Stimulated activated memory B cell treated with anti-CD40 and anti-IgM and Interleukin-4, amounts not matched to agents 10 μg/mL and 1 μg/mL and 100 μg/mL, for 72 hours (primary cell): ENCODE measurements at places on chromosomes 6 and 20.

DNA sequence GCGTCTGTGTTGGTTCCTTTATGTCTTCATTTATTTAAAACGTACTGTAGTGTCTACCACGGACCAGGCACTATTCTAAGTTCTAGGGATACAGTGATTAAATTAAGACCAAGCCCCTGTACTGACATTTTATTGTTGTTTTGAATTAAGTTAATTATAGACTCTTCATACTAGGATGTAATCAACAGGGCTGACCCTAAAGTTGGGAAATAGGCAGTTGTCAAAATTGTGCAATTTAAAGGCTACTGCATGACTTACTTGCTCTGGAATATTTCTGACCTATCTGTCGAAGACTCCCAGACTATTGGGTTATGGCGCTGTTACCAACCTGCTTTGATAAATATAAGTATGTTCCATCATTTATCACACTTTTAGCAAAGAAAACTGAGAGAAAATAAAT lies 6.7 kb downstream of the MYO6 start:
- no peak for ATAC-seq

DNA sequence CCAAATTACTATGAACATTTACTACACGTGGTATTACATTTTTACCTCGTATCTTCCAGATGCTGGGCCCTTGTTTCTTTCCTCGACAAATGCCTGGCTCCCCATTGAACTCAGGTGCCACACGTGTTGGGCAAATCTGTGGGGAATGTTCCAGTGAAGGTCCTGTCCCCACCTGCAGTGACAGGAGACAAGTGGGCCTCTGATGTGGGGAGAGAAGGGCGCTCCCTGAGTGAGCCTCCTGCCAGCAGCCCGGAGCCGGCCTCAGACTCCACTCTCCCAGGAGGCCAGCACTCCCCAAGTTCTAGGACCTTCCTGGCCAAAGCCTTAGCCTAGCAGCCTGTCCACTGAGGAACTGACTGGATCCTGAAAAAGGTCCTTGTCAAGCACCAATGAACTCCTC lies 21.7 kb upstream of the SCML4 start:
- ATAC-seq = no peak

DNA sequence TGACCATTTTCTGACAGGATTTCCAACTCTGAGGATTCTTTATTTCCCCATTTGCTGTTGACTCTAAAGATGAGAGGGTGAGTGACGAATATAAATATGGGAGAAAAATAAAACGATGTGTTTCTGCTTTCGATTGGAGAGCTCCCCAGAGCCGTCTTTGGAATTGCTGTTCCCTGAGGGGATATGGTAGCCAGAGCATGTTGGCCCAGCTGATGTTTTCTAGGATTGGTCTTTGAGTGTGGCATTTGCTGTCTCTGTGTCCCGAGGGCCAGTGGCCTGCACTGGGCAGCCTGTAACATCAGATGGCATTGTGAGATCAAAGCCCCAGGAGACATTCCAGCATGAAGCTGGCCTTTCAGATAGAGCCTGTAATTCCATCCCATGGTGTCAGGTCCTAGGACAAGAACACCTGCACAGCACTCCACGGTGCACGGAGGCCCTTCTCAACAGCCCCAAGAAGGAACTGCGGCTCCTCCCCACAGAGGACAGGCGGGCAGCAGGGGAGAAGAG lies 26.7 kb downstream of the PKIG start:
- ATAC-seq = no peak

- peak; percentile 53 for ATAC-seq
Measured at GRCh38 chr6:13681305-13682061, 30.2 kb downstream of the RANBP9 start.

- ATAC-seq = no peak
Measured at GRCh38 chr6:15400572-15401004, 154.7 kb downstream of the JARID2 start.

- ATAC-seq = no peak
Measured at GRCh38 chr6:160544802-160545201, 119.3 kb downstream of the LPA start.

GRCh38 chr6:160427312-160428068 lies 79.3 kb downstream of the SLC22A3 start:
- no peak for ATAC-seq

- ATAC-seq = no peak
Measured at GRCh38 chr20:41166201-41167117, 29.1 kb downstream of the PLCG1 start.

DNA sequence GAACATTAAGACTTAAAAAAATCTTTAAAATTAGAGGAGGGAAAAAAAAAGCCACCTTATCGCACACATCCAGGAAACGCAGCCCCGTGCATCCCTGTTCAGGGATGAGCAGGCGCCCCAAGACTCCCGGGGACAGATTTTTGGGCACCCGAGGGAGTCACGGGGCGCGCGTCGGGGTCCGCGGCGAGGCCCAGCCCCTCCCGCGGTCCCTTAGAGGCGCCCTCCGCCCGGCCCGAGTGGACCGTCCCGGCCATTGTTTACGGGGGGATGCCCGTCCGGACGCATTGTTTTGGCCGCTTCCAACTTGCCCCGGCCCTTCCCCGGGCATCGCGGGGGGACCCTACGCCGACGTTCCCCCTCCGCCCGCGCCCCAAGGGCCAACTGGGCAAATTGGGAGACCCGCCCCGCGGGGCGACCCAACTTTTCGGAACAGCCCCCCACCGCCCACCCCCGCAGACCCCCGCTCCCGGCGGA lies 610 bp downstream of the ZNF217 start:
- ATAC-seq = no peak

DNA sequence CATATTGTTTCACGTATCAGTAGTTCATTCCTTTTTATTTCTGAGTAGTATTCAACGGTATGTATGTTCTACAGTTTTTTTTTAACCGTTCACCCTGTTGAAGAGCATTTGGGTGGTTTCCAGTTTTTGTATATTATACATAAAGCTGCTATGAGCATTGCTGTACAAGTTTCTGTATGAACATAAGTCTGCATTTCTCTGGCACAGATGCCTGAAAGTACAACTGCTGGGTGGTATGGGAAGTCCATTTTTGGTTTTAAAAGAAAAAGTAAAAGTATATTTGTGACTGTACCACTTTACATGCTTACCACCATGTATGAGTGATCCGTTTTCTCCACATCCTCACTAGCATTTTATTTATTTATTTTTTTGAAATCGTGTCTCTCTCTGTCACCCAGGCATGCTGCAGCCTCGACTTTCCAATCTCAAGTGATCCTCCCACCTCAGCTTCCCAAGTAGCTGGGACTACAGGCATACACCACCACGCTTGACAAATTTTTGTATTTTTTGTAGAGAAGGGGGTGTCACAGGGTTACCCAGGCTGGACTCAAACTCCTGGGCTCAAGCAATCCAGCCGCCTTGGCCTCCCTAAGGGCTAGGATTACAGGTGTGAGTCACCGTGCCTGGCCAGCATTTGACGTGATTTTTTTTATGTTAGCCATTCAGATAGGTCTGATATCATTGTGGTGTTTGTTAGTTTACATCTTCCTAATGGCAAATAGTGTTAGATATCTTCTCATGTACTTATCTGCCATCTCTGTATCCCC lies 11.0 kb upstream of the SIM1 start:
- no peak for ATAC-seq

GRCh38 chr20:58402827-58403226 lies 13.8 kb downstream of the VAPB start:
- peak; percentile 96 for ATAC-seq

- ATAC-seq = no peak
Measured at GRCh38 chr20:5720696-5721095, 29.5 kb upstream of the SHLD1 start.

DNA sequence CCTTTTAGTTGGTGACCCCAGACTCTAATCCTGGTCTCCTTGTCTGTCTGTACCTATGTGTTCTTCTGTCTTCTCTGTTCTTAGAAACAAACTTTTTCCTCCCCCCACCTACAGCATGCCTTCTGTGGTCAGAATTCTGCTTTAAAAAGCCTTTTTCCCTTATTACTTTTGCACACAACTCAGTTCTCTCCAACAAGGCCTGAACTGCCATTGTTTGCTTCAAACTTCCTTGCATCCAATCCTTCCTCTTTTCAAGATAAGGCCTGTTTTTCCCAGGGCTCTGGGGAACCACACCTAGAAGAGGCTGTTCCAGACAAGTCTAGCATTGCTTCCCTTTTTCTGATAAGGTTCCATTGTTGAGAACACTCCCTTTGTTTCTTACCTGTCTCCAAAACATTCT lies 22.2 kb upstream of the NCOA3 start:
- ATAC-seq = no peak

- no peak for ATAC-seq
Measured at GRCh38 chr6:104579310-104579863, 280.3 kb downstream of the HACE1 start.

DNA sequence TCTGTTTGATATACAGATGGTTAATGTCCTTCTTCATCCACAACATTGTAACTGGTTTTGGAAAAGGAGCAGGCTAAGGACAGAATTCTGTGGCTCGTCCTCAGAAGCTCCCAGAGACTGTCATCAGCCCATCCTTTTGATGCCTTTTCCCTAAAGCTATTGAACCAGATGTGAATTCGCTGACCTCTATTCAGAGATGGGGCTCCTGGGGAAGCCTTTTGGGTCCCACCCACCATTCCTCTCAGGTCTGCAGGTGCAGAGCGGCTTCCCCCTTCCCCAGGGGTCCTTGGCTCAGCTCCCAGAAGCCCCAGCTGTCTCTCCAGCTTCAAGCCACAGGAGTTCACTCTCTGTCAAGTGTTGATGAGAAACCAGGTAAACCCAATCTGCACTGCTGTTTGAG lies 191.7 kb downstream of the SMOC2 start:
- no peak for ATAC-seq

- no peak for ATAC-seq
Measured at GRCh38 chr6:56685102-56685733, 42.5 kb upstream of the DST start.

- no peak for ATAC-seq
Measured at GRCh38 chr20:4090756-4091489, 75.6 kb upstream of the RNF24 start.

GRCh38 chr6:157107915-157108651 lies 215.2 kb downstream of the TMEM242 start:
- no peak for ATAC-seq

- no peak for ATAC-seq
Measured at GRCh38 chr6:30202366-30202765, 10.8 kb downstream of the TRIM26 start.

- ATAC-seq = no peak
Measured at GRCh38 chr6:155523821-155524651, 68.4 kb upstream of the NOX3 start.

- no peak for ATAC-seq
Measured at GRCh38 chr6:21538186-21538798, 55.3 kb upstream of the SOX4 start.

DNA sequence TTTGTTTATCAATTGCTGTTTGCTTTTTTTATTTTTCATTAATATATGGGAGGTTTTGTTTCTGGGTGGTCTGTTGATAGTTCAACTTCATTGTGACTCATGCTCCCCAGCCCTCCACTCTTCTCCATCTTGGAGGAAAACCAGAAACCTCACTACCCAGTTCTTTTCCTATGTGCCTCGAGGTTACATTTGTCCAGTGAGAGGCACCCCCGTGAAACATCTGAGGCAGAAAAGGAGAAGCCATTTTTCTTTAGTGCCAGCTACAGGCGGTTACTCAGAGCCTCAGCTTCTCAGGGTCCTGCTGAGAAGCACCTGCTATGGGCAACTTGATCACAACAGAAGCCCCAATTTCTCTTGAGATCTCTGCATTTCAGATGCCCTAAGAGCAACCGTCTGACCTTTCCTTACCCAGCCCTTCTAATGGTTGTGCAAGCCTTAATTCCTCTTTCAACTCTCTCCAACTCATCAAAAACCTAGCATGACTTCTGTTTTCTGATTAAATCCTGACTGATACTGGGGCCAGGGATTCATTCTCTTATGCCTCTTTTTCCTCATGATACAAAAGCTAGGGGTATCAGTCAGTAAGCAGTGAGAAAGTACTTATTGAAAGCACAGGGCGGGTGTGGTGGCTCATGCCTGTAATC lies 144.6 kb downstream of the ELOVL4 start:
- ATAC-seq = no peak

- ATAC-seq = no peak
Measured at GRCh38 chr20:60238992-60239660, 280.9 kb downstream of the CDH26 start.

DNA sequence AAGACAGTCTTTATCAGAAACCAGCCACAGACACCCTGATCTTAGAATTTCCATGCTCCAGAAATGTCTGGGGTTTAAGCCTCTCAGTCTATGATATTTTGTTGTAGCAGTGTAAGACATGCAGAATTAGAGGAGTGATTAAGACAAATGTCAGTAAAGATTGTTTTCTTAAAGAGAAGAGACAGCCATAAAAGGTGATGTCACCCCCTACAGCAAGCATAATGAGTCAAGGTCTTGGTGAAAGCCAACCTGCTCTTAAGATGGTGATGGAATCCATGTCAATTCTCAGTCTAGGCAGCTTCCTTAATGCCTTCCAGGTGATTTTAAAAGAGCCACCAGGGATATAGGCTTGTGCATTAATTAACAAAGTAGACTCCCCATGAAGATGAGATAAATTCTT lies 849.9 kb upstream of the EPHA7 start:
- ATAC-seq = no peak

GRCh38 chr6:116136373-116136772 lies 10.4 kb upstream of the COL10A1 start:
- ATAC-seq = no peak

DNA sequence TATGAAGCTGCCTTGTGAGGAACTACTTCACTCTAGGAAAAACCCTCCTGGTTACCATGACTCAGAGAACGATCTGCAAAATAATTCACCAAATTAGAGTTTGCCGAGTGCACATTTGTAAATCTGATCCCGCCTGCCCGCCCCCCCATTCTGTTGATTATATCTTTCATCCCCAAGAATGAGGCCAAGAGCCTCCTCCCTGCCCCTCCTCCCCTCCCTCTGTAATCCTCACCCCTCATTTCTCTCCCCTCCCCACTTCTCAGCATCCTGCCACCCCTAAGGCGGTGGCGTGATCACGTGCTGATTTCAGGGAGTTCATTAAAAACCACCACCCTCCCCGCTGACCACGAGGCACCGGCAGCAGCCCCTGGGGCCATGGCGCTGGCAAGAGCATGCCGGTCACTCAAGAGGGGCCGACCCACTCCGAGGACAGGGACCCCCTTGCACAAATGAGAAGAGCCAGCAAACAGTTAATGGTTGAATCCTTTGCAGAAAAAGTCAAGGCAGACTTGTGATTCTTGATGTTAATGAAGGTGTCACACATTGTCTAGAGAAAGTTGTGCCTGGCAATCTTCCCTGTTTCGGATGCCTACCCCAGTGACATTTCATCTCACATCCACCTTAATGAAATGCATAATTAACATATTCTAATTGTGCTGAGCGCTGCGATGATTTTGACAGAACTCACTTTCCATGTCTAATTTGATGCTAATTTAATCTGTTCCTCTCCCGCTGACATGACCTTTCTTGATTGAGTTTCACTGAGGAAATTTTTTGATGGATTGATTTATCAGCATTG lies 247.9 kb downstream of the ZNF217 start:
- ATAC-seq = no peak

DNA sequence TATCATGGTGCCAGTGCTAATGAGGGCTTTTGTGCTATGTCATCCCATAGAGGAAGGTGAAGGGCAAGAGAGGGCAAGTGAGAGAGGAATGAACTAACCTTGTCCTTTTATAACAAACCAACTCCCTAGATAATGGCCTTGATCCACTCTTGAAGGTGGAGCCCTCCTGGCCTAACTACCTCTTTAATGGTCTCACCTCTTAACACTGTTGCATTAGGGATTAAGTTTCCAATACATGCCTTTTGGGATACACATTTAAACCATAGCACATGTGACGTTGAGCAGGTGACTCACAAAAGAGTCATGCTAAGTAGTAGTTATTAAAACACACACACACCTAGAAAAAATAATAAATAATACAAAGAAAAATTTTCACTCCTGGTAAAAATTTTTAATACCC lies 36.9 kb downstream of the CCN2 start:
- no peak for ATAC-seq
